ENCODE measurements at places on chromosomes 13 and 19.

GRCh38 chr13:45821811-45822210 lies 29.7 kb downstream of the SIAH3 start:
- DNase-seq: no peak

DNA sequence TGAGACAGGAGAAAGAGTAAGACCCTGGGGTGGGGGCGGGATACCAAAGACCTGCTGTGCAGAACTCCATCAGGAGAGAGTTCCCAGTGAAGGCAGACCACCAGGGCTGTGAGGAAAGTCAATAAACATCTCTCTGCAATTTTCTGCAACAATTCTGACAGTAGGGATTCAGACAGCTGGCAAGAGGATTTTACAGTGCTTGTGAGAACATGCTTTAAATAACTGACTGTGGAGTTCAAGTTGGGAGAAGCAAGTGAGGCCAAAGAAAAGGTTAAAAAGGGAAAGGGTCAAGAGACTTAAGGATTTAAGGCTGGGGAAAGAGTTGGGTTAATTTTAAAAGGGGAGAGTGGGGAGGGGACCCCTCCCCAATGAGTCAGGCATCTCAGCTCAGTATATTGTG lies 98.4 kb downstream of the USP12 start:
- no peak for DNase-seq

GRCh38 chr13:66577358-66577757 lies 652.8 kb downstream of the PCDH9 start:
- no peak for DNase-seq

DNA sequence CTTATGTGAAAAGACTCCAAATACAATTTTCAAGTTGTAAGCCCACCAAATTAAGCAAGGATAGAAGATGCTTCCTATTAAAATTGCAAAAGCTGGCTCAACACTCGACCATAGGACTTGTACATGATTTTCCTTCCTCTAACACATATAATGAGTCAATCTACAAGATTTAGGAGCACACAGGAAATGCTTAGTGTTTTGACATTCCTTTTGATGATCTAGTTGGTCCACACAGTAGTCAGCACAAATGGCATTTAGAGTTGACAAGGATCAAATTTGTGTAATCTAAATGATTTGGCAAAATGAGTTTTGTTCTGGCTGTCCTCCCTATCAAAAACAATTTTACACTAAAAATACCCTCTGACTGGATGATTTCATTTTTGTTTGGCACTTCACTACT lies 340.2 kb downstream of the DIAPH3 start:
- DNase-seq: no peak

GRCh38 chr13:44652168-44652567 lies 76.0 kb upstream of the TSC22D1 start:
- no peak for DNase-seq

DNA sequence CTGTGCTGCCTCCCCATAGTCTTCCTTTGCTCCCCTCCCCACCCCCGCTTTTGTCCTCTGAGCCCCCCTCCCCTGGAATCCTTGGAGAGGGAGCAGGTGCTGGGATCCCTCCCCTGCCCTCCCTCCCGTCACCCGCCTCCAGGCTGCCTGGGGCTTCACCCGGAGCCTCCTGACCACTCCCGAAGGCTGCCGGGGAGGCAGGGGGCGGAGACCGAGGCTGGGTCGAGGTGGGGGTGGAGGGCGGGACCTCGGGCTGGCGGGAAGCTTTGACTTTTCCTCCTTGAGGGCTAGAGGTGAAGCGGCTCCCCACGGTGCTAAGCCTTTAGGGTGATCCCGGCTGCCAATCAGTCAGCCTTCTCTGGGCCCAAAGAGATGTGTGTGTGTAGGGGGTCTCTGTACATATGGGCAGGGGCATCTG lies 1.5 kb downstream of the KMT5C start:
- peak; percentile 45 for DNase-seq

- DNase-seq: no peak
Measured at GRCh38 chr13:53092931-53093330, 64.3 kb downstream of the OLFM4 start.

DNA sequence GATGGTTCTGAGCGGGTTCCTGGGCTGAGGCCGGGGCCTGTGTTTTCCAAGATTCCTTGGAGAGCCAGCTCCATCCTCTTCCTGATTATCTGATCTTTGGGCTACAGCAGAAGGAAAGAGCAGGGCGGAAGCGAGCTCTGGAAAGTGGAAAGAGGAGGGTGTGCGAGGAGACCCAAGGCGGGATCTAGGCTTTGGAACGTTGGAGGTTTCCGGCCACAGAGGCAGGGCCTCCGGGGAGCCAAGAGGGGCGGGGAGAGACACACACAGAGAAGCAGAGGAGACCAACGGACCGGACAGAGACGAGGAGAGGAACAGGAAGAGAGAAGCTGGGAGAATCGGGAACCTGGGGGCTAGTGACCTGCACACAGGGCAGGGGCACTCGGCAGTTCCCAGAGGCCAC lies at the start of gene CLEC11A:
TSS of gene CLEC11A (plus strand) at position 296 of the 400 bp plus-strand sequence. CDS start 162 bp downstream, outside the sequence.
- no peak for DNase-seq

DNA sequence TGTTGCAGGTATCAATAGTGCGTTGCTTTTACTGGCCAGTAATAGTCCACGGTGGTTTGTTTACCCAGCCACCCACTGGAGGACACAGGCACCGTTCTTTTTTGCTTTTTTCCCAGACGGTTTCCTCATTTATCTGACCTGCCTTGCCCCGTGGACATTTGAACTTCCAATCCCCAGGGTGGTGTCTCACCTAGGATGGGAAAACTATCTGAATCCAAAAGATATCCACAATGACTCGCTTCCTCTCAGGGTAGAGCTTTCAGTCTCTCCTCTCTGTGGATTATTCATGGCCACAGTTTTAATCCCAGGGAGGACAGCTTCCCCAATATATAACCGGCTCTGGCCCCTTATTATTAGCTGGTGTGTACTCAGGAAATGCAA lies 170.8 kb downstream of the FOXO1 start:
- DNase-seq: no peak

GRCh38 chr19:40317338-40317737 lies 30.9 kb downstream of the C19orf47 start:
- DNase-seq: no peak

- no peak for DNase-seq
Measured at GRCh38 chr13:114030666-114031610, 57.1 kb upstream of the C13orf46 start.

- DNase-seq: no peak
Measured at GRCh38 chr19:14512406-14512961, 5.7 kb downstream of the DNAJB1 start.

GRCh38 chr19:35207391-35207871 lies 21.1 kb downstream of the FAM187B start:
- DNase-seq: no peak

DNA sequence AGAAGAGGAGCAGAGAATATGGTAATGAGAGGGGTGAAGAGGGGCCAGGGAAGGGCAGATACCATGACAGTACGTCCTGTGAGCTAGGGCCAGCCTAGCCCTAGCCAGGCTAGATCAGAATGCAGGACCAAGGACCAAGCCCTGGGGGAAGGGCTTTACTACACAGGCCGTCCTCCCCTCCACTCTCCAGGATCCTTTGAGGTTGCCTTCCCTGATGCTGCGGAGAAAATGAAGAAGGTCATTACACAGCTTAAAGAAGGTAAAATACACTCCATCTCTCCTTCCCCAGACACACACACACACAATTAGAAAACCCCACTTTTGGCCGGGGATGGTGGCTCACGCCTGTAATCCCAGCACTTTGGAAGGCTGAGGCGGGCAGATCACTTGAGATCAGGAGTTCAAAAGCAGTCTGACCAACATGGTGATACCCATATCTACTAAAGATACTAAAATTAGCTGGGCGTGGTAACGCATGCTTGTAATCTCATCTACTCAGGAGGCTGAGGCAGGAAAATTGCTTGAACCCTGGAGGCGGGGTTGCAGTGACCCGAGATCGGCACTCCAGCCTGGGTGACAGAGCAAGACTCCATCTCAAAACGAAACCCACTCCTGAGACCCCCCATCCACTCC lies 8.5 kb downstream of the SPACA6 start:
- no peak for DNase-seq

DNA sequence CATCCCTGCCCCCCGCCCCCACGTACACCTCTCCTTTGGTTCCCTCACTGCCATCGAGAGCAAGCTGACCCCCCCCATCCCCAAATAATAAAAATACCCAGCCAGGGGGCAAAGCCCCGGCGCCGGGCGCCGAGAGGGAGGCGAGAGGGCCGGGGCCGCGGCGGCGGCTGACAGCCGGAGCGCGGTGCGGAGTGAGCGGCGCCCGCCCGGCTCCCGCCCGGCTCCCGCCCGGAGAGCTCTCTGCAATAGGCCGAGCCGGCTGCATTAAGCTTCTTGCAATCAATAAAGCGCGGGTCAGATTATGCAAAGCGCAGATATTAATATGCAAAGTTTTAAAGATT lies 40.9 kb downstream of the DEDD2 start:
- no peak for DNase-seq

- DNase-seq: no peak
Measured at GRCh38 chr19:55473225-55474012, 3.0 kb upstream of the ZNF628 start.

DNA sequence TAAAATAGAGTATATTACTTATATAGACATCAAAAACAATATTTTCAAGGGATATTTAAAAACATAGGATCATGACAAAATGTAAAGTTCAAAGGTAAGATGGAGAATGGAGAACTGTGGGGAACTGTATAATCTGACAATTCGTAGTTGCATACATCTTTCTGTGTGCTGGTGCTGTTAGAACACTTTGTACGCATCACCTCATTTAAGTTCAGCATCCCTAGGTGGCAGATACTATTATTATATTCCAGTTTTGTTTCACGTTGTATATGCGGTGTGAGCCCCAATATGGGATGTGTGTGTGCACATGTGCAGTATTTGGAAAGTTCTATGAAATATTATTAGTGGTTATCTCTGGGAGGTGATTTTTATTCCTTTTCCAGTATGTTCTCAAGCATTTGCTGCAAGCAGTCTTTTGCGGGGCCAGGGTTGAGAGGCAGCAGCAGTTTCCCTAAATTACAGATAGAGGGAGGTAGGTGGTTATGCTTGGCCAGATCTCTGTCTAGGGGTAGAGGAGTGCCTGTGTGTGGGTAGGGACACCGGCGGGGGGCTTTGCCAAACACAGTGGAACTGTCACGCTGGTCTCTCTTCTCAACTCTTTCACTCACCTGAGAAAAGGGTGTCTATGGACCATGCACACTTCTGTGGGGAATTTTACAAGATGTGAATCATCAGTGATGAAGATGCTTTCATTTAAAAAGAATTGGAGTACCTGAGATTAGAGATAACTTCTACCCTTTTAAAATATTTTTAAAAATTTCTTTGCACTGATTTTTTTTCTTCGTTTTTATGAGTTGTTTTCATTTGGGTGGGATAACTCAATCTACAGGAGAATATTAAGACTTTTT lies 55.6 kb upstream of the ALOX5AP start:
- no peak for DNase-seq

GRCh38 chr19:12205296-12205695 lies 42.4 kb downstream of the ZNF136 start:
- no peak for DNase-seq

DNA sequence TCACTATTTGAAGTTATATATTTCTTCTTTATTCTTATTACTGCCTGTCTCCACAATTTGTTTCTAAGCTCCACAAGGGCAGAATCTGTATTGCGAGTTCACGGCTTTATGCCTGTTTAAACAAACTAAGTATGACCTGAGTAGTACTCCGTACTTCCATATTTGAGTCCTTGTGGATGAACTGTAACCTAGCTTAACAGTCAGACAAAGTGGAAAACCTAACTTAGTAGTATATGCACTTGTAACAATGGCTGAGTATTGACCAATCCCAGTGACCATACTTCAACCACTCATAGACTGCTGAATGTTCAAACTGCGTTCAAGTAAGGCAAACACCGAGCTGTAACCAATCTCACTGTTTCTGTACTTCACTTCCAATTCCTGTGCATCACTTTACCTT lies 292.7 kb downstream of the PCDH9 start:
- DNase-seq: no peak

- no peak for DNase-seq
Measured at GRCh38 chr13:29905845-29906244, 55.4 kb upstream of the UBL3 start.

DNA sequence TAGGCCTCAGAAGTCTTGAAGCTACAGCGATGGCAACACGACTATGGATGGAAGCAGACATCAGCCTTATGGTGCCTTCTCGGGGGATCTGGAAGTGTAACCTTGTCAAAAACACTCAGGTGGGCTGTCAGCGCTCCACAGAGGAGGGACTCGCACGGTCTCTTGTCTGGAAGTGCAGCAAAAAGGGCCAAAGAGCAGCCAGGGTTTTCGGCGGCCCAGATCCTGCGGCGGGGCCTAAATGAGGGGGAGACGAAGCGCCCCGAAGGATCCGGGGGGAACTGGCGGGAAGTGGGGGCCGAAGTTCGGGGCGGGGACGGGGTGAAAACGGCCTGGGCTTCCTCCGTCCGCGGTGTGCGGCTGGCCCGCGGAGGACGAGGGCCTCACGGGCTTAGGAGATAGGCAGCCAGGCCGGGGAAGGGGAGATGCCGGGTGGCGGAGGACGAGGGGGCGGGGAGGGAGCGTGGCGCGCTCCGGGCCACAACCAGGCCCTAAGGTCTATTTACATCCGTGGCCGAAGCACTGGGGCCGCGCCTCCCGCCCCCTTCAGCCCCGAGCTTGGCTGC lies 637 bp downstream of the RANBP3 start:
- no peak for DNase-seq
